H7 (cell line): ENCODE measurements at places on chromosomes 5 and 9. TPM values are rescaled to one million over a fixed set of nuclear protein-coding genes. Genes with fewer than 3 reads are reported as not detected.

The TSSK1B gene
- not detected in 2 replicates for total RNA-seq

The LECT2 gene
- not detected in 2 replicates for total RNA-seq

The PCDHGB1 gene
- total RNA-seq = not detected in 2 replicates

The PCDHB7 gene
- total RNA-seq = 0.03 TPM in 1 of 2 replicates, not detected in the other

The CARD9 gene
- total RNA-seq = 0.15 and 0.28 TPM in 2 replicates

The PCDHGA6 gene
- 0.04 TPM in 1 of 2 replicates, not detected in the other for total RNA-seq

The PCDHA10 gene
- 0.11 and 0.28 TPM in 2 replicates for total RNA-seq

The ENTREP1 gene
- 7.5 and 8.6 TPM in 2 replicates for total RNA-seq

The CD74 gene
- 18.0 and 32.2 TPM in 2 replicates for total RNA-seq

The EGR1 gene
- 0.10 and 7.5 TPM in 2 replicates for total RNA-seq

The NME5 gene
- 0.44 and 1.2 TPM in 2 replicates for total RNA-seq

The NUTM2F gene
- 0.69 TPM in 1 of 2 replicates, not detected in the other for total RNA-seq

The FCN2 gene
- total RNA-seq = not detected in 2 replicates

The C9orf43 gene
- 0.41 and 0.42 TPM in 2 replicates for total RNA-seq

The ENHO gene
- 33.3 and 35.1 TPM in 2 replicates for total RNA-seq

The MYOZ3 gene
- total RNA-seq = 8.1 and 12.9 TPM in 2 replicates

The ERP44 gene
- 14.8 and 16.3 TPM in 2 replicates for total RNA-seq

The TLE1 gene
- total RNA-seq = 84.1 and 107 TPM in 2 replicates

The PCDHA6 gene
- total RNA-seq = 0.30 and 0.42 TPM in 2 replicates

The FRRS1L gene
- 0.14 and 0.18 TPM in 2 replicates for total RNA-seq

The INSL6 gene
- total RNA-seq = not detected in 2 replicates

The SYNPO gene
- total RNA-seq = 0.63 and 1.3 TPM in 2 replicates

The FST gene
- 15.9 and 20.8 TPM in 2 replicates for total RNA-seq

The ZBTB43 gene
- total RNA-seq = 7.2 and 7.6 TPM in 2 replicates

The SUSD3 gene
- 20.3 and 25.1 TPM in 2 replicates for total RNA-seq

The MZB1 gene
- total RNA-seq = 0.18 TPM in 1 of 2 replicates, not detected in the other

The COL5A1 gene
- total RNA-seq = 10.1 and 11.3 TPM in 2 replicates

The SMIM33 gene
- not detected in 2 replicates for total RNA-seq

The ANXA6 gene
- 179 and 212 TPM in 2 replicates for total RNA-seq

The SAXO1 gene
- total RNA-seq = 0.21 and 0.48 TPM in 2 replicates

The OR1Q1 gene
- total RNA-seq = not detected in 2 replicates

The RABGAP1 gene
- 15.6 and 28.1 TPM in 2 replicates for total RNA-seq

The FGF18 gene
- total RNA-seq = 1.9 TPM in 2 replicates

The MYOT gene
- total RNA-seq = not detected in 2 replicates

The ARHGEF28 gene
- total RNA-seq = 0.41 and 0.42 TPM in 2 replicates

The ERAP2 gene
- total RNA-seq = 0.67 TPM in 1 of 2 replicates, not detected in the other

The AMBP gene
- 1.6 and 1.7 TPM in 2 replicates for total RNA-seq

The ACTBL2 gene
- not detected in 2 replicates for total RNA-seq

The HAVCR1 gene
- total RNA-seq = not detected in 2 replicates

The GALNT12 gene
- 10.6 and 11.4 TPM in 2 replicates for total RNA-seq

The LHX3 gene
- 0.07 TPM in 1 of 2 replicates, not detected in the other for total RNA-seq

The ADAMTS16 gene
- 12.3 and 15.1 TPM in 2 replicates for total RNA-seq

The SLC12A7 gene
- total RNA-seq = 17.7 and 19.8 TPM in 2 replicates

The NDOR1 gene
- 22.2 and 22.7 TPM in 2 replicates for total RNA-seq

The ARHGEF39 gene
- total RNA-seq = 17.4 and 21.4 TPM in 2 replicates

The ENC1 gene
- total RNA-seq = 31.9 and 51.5 TPM in 2 replicates

The PCA3 gene
- not detected in 2 replicates for total RNA-seq

The CER1 gene
- total RNA-seq = 197 and 1,033 TPM in 2 replicates

The MLANA gene
- total RNA-seq = not detected in 2 replicates
